ENCODE measurements at places on chromosomes 4 and X. TPM values are rescaled to one million over a fixed set of nuclear protein-coding genes. Genes with fewer than 3 reads are reported as not detected.

Gene ASB5
- 0.99 TPM for total RNA-seq

Gene APLN
- total RNA-seq: 3.1 TPM

Gene AFM
- not detected for total RNA-seq

GRCh38 chr4:159296061-159296460 lies 193.2 kb downstream of the RAPGEF2 start:
- no peak for DNase-seq

- DNase-seq: no peak
These were observed 31.1 kb downstream of the MAML3 start for GRCh38 chr4:140122891-140123290.

DNA sequence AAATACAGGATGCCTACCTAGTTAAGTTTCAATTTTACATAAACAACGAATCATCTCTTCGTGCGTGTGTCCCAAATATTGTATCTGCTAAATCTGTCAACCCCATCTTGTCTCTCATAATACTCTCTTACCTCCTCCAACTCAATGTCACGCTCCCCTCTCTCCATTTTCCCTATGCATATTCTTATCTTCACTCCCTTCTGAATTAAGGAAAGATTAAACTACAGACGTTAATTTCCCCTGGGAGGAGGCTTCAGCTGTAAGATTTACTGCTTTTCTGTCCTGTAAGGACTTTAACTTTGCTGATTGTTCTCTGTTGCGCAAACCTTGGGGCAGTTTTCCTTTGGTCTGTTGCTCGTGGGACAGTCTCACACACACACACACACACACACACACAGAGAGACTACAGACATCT lies 455 bp upstream of the ABCB7 start:
- no peak for DNase-seq

GRCh38 chr4:178293601-178294000 lies 851.4 kb upstream of the AGA start:
- DNase-seq: no peak

Data from testis (tissue), 5 donors.